SHP77 (cell line): ENCODE measurements at places on chromosomes 3 and 15.

- DNase-seq, result no peak
These were observed 161.9 kb downstream of the UBE2E2 start for GRCh38 chr3:23365066-23365465.

- peak; percentile 76 for DNase-seq
These were observed 497 bp upstream of the RPLP1 start for GRCh38 chr15:69451951-69452691.

- no peak for DNase-seq
These were observed 72.7 kb downstream of the IL1RAP start for GRCh38 chr3:190586631-190587011.

- DNase-seq, result no peak
These were observed 142.7 kb downstream of the MEGF11 start for GRCh38 chr15:66110864-66111263.

DNA sequence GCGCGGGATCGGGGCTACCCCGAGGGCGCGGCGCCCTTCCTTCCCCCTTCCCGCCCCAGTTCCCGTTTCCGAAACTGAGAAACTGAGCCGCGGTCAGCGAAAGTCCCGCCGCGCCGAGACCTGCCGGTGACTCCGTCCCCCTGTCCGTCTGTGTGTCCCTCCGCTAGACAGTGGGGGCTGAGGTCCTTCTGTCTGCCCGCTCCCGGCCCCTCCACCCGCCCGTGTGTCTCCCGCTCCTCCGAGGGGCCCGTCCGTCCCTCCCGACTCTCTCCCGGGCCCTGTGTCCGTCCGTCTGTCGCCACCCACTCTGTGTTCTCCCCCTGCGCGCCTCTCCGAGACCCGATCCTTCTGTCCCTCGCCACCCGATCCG, 426 bp downstream of the PRKCD start:
- DNase-seq, result no peak

- no peak for DNase-seq
These were observed 201.1 kb upstream of the ADAMTS9 start for GRCh38 chr3:64888840-64889392.

GRCh38 chr15:82017656-82018055, 28.2 kb downstream of the MEX3B start:
- no peak for DNase-seq

GRCh38 chr3:152830245-152830644, 4.7 kb upstream of the P2RY1 start:
- DNase-seq, result no peak

GRCh38 chr3:77053795-77054194, 13.9 kb downstream of the ROBO2 start:
- no peak for DNase-seq

DNA sequence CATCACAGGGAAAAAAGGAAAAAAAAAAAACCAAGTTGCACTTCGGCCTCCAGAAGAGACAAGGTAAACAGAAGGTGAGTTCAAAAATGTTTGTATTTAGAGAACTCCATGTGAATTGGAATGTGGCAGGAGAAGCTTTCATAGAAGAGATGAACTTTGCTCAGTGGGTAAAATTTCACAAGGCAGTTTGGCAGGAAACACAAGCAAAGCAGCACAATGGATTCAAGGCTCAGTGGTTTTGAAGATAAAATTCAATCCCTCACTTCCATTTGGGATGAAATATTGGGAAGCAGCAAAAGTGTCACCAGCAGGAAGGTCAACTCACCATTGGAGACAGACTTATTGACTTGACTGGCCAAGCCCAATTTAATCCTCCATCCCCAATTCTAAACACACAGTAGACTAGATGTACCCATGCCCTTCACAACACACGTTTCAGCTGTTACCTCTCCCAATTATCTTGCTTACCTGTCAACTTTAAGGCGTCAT, 256.7 kb upstream of the ICE2 start:
- no peak for DNase-seq

GRCh38 chr3:71579326-71579934, 4.1 kb downstream of the FOXP1 start:
- DNase-seq, result no peak

DNA sequence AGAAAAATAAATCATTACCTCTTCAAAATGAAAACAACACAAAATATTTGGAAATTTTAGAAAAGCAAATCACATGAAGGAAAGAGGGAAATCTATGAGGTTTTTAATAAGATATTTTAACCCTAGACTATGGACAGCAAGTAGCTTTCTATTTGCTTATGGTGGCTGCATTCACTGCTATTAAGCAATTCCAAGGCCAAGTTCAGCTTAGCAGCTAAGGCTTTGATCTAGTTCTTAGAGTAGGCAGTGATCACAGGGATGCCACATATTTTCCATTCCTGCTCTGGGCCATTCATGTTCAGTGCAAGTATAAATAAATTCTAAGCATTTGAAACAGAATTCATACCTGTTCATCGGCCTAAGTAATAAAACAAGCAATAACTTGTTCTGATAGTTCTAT, 235.3 kb downstream of the CDIN1 start:
- no peak for DNase-seq

- DNase-seq, result no peak
These were observed 182.4 kb downstream of the CBLB start for GRCh38 chr3:105686278-105686897.

DNA sequence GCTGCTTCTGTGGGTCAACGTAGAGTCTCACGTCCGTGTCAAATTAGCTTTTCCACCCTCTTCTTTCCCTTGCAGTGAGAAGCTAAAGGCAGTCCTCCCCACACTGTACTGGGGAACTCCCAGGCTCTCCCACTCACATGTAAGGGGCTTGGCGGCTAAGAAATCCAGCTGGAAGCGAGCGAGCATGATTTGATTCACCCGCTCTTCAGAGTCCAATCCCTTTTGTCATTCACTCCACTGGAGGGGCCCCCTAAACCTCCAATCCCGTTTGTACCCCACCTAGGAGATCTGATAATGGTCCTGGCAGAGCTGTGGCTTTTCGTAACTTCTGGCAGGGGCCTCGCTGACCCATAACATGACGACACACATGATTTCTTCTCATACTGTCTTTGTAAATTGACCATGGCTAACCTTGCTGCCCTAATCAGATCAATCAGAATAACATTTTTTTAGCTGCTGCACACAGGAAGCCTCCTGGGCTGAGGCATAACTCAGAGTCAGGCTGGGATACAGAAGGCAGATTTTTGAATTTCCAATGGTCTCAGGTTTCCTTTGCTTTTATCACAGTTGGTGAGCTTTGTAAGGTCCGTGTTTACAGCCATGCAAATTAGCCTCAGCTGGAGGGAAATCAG, 235.2 kb downstream of the GREM1 start:
- no peak for DNase-seq

DNA sequence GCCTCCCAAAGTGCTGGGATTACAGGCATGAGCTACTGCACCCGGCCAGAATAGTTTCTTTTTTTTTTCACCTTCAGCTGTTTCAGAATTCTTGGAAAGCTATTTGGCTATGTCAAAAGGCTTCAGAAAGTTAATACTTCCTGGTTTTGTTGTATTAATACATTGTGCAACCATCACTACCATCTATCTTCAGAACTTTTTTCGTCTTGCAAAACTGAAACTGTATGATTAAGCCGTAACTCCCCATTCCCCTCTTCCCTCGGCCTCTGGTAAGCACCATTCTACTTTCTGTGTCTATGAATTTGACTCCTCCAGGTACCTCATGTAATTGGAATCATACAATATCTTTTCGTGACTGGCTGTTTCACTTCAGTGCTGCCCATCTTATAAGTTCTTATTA, 5.2 kb upstream of the NOX5 start:
- DNase-seq, result no peak

- DNase-seq, result no peak
These were observed 37.1 kb downstream of the RAB11A start for GRCh38 chr15:65906396-65906795.

DNA sequence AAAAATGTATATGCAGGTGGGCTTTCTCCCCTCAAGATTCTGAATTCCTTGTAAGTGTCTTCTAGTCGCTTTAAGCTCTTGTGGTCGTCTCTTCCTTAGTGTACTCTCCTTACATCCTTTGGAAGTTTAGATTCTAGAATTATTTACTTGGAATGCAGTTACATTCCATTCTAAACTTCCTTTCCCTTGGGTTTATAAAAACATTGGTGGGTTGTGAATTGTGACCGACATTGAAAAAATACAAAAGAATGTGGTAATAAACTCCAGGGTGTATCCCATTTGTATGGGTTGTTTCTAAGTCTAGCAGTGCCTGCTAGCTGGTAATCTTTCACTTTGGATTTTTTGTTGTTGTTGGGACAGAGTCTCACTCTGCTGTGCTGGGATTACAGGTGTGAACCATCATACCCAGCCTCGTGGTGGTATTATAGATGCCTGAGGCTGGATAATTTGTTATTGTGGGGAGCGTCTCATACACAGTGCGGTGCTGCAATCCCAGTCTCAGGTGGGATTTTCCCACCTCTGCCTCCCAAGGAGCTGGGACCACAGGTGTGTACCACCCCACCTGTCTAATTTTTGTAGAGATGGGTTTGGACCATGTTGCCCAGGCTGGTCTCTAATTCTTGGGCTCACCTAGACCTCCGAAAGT, 9.1 kb downstream of the CHD2 start:
- DNase-seq, result no peak

DNA sequence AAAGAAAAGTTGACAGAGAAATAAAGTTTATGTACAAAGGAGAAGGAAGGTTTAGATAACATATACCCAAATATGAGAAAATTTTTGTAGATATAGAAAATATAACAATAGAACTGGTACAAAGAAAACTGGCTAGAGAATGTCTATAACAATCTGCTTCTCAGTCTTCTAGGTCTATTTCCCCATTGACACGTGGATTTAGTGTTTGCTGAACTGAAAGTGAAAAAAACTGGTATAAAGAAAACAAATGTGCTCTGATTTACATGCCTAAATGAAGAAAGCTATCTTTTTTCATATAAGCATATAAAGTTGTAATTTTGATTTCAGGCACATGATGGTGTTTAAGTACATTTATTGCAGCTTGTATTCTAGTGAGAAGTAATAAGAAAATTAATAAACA, 9.8 kb downstream of the KCNMB2 start:
- DNase-seq, result no peak

GRCh38 chr3:111159391-111159790, 87.8 kb downstream of the NECTIN3 start:
- DNase-seq, result no peak

GRCh38 chr3:112357930-112358780, 25.2 kb downstream of the CD200 start:
- DNase-seq, result no peak

DNA sequence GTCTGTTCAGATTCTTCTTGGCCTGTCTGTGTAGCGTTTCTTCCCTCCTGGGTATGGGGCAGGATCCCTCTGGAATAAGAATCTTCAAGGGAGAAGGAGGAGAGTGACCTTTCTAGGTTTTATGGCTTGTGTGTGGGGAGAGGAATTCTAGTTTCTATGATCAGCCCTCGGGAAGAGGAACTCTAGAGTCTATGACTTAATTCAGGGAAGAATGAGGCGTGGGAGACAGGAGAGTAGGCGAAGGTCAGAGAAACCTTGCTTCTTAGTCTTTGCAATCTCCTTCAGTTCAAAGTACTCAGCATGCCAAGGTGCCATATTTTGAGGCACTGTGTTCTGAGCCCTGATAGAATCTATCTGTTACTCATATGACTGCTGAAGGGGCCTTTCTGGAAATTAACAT, 99.2 kb upstream of the C3orf80 start:
- DNase-seq, result no peak

- no peak for DNase-seq
These were observed 1.6 kb downstream of the BTBD1 start for GRCh38 chr15:83065431-83065830.

DNA sequence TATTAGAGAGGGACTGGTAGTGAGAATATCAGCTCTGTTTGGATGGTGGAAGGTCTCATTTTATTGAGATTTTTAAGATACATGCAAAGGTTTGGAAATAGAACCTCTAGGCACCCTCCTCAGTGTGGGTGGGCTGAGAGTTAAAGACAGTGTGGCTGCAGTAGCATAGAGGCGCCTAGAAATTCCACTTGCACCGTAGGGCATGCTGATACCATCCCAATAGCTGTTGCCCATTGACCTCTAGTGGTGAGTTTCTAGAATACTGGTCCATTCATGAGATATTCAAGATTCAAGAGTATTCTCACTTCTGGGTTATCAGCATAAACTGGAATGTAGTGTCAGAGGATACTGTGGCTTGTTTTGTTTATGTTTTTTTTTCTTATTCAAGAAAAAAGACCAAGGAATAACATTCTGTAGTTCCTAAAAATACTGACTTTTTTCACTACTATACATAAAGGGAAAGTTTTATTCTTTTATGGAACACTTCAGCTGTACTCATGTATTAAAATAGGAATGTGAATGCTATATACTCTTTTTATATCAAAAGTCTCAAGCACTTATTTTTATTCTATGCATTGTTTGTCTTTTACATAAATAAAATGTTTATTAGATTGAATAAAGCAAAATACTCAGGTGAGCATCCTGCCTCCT, 87.2 kb downstream of the TGFBR2 start:
- DNase-seq, result peak; percentile 44

DNA sequence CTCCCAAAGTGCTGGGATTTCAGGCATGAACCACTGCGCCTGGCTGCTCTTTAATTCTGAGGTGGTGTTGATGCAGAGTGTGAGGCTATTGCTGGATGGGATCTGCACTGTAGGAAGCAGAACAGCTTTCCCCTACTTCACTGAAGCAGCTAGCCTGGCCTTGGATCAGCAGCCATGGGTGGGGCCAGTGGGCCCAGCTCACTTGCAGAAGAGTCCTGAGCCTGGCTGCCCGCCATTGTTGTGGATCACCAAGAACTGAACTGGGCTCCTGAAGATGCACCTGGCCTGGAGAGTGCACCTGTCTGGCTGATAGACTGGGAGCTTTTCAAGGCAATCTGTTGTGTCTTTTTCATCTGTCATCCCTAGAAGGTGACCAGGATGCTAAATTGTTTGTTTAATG, 11.9 kb downstream of the TLNRD1 start:
- no peak for DNase-seq

DNA sequence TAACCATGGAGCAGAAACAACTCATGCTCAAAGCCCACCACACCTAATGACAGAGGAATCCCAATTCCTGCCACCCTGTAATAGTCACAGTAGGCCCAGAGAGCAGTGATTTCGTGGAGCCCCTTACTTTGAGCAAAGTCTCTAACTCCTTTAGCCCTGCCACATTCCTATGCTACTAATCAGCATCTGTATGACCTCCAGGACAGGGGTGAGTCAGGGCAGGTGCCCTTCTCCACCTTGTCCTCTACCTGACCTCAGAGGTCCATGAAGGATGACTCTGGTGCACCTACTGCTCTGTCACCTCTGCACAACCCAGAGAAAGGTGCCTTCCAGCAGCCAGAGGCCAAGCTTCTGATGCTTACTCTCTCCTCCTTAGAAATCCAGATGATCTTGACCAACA, 6.1 kb upstream of the SCG3 start:
- no peak for DNase-seq
